NCI-H2081 treated with DMSO at 0.1 percent for 48 hours (cell line): ENCODE measurements at places on chromosomes 2 and 18.

DNA sequence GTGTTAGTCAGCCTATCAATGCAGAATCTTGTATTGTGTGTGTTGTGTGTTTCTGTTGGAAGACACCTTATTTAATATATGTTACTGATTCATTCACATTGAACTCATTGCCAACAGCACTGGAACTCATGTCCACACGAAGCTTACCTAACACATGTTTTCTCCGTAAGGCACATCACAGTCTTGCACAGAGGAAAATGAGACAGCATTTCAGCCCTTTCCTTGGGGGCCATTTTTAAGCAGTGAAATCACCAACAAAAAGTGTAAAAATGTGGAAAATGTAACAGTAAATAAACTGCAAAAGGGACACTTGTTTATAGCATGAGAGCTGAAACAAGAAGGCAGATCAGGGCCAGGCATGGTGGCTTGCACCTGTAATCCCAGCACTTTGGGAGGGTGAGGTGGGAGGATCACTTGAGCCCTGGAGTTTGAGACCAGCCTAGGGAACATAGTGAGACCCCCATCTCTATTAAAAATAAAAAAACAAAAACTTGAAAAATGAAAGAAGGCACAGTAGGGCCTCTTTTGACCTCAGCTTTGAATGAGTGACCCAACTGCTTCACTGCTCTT, 306.0 kb downstream of the MYCN start:
- no peak for DNase-seq

DNA sequence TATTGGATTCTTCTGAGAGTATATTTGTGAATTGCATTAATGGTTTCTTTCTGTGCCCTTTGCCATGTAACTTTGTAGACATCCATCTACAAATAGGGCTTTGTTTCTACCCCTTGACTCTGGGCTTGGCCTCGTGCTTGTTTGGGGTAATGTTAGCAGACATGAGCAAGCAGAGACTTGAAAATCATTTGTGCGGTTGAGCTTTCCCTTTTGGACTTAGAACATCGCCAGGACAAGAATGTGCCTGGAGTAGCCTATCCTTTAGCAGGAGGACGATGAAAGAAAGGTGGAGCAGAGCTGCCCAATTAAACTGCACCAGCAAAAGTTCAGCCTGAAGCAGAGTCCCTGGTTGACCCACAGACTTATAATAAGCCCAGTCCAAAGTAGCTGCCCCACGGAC, 785.9 kb downstream of the EPHA4 start:
- DNase-seq: no peak

GRCh38 chr2:232287316-232287715, 91.2 kb upstream of the ALPP start:
- DNase-seq: no peak

- DNase-seq: no peak
Observed at GRCh38 chr2:33577668-33578067, 21.4 kb downstream of the FAM98A start.

- no peak for DNase-seq
Observed at GRCh38 chr2:233501198-233502076, 65.1 kb downstream of the USP40 start.

DNA sequence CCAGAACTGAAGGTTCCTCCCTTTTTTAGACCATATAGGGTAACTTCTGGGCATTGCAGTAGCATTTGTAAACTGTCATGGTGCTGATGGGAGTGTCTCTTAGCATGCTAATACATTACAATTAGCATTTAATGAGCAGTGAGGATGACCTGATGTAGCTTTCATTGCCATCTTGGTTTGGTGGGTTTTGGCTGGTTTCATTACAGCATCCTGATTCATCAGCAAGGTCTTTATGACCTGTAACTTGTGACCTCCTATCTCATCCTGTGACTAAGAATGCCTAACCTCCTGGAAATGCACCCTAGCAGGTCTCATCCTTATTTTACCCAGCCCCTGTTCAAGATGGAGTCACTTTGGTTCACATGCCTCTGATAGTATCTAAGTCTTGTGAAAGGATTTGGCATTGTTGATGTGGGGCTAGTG, 159.0 kb downstream of the TMX3 start:
- DNase-seq: no peak

DNA sequence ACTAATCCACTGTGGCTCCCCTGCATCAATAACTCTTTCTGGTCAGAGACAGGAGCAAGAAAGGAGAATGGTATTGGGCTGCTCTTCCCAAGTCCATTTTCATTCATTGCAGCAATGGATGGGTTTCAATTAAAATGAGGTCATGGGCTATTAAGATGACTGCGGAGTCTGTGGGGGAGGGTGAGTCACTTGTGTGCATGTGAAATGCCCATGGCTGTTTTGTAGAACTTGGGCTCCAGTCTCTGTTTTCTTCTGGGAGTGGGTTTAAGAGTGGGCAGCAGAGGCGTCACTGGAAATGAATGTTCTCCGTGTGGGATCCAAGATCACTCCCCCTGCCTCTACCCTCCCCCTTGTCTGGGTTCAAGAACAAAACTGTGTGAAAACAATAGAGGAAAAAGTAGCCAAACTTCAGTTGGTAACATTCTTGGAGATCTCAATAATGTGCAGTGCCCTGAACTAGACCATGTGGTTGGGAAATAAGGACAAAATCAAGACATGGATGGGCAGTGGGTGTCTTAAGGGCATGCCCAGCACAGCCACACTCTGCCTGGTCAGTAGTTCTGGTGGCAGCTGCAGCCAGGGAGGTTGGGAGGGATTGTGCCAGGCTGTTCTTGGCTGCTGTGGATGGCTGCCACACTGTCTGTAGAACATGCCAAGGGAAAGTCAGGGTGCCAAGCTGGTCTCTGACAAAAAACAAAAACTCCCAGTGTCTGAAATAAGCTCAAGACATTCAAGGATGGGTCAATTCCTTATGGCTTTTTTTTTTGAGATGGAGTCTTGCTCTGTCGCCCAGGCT, 68.2 kb upstream of the CXCR4 start:
- no peak for DNase-seq

- no peak for DNase-seq
Observed at GRCh38 chr2:2188344-2188920, 142.6 kb downstream of the MYT1L start.

GRCh38 chr18:32439241-32439640, 31.4 kb downstream of the GAREM1 start:
- no peak for DNase-seq

GRCh38 chr2:227164763-227165291, 403 bp downstream of the COL4A3 start:
- DNase-seq: no peak

DNA sequence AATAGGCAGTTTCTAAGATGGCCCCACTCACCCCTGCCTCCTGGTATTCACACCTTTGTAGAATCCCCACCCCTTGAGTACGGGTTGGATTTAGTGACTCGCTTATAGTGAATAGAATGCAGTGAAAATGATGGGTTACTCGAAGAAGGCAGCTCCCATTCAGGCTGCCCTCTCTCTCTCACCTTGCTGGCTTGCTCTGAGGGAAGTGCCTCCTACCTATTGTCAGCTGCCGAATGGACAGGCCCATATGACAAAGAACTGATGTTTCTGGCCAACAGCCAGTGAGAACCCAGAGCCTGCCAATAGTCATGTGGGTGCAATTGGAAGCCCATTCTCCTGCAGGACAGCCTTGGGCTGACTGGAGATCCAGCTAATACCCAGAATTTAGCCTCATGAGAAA, 22.1 kb upstream of the RNF103 start:
- no peak for DNase-seq

DNA sequence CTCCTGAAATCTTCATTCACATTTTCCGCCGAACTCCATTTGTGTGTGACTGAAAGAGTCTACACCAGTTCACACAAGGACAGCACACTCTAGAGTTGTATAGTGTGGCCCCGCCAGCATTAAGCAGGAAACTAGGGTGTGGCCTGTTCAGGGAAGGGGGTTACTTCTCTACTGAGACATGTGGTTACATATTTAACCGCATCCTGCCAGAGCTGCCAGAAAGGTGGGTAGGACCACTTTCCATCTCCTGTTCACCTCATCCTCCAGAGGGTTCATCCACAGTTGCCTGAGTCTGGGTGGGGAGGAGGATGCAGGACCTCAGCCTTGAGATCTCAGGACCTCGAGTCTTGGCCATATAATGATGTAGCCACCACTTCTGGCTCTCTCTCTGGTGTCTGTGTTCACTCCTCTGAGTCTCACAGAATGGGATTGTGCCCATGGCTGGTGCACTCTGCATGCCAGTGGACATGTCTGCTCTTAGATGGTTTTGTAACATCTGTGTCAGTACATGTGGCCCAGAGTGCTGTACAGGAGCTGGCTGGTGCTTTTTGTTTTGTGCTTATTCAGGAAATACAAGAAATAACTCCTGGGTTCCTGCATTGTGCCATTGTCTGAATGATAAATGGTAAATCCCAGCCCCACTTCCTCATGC, 7.7 kb upstream of the SP140L start:
- no peak for DNase-seq

DNA sequence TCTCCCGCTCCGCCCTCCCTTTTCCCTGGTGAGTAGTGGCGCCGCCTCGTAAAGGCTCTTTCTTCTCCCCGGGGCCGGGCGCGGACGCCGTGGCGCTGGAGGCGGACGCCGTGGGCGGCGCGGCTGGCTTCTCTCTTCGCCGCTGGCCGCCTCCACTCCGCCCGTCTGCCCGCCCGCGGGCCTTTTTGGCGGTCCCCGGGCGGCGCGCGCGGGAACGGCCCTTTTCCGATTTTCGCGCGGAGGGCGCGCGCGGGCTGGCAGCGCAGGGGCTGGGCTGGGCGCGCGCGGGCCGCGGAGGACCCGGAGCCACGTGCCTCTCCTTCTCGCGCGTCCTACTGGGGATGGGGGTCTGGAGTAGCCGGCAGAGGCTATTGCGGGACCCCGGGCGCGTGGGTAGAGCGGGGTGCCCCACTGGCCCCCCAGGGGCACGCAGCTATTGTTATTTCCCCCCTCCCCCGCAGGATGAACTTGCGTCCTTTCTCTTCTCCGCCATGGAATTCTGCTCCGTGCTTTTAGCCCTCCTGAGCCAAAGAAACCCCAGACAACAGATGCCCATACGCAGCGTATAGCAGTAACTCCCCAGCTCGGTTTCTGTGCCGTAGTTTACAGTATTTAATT, 472 bp downstream of the SLC20A1 start:
- no peak for DNase-seq

DNA sequence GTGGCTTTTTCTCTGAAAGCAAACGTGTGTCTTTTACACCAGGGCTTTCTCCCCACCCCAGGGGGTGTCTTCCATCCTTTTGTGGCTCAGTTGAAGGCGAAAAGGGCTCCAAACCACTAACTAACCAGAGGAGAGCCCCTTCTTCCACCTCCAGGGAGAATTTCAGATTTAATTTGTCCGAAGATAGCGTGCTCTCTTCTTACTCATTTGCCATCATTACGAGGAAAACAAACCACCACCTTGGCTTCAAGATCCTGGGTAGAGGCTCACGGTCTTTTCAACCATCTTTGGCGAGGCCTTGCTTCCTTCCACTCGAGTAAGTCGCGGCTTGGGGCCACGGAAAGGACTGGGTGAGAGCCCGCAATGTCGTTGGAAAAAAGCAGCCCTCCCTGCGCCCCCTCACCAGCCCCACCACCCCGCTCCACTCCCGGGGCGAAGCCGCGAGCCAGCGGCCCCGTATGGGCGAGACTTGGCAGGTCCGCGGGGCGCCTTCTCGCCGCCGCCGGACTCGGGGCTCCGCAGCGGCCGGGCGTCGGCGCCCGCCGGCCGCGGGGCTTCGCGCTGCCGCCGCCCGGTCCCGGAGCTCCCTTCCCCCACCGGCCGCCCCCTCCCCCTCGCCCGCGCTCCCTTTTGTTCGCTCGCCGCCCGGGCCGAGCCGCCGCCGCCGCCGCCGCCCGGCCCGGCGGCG, 1.7 kb upstream of the ZNF532 start:
- no peak for DNase-seq

DNA sequence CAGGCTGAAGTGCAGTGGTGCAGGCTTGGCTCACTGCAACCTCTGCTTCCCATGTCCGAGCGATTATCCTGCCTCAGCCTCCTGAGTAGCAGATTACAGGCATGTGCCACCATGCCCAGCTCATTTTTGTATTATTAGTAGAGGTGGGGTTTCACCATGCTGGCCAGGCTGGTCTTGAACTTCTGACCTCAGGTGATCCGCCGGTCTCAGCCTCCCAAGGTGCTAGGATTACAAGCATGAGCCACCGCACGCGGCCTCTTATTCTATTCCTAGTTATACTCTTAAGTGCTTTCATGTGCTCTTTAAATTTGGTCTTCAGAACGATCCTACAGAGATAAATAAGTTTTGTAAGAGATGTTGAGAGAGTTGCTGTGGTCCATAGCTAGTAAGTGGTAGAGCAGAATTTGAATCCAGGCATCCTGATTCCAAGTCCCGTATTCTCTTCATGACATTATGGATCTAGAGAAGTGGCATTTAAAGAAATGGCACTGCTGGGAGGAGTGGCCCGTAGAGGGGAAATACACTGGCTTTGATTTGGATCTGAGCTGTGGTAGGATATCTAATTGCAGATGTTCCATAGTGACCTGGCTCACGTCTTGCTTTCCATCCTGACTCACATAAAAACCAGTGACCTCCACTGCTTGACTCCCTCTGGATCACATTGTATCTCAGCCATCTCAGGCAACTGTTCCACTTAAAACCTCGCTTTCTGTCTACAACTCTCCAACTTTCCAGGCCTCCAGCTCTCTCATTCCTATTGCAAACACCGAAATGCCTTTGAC, 22.8 kb upstream of the ME2 start:
- DNase-seq: no peak

- DNase-seq: no peak
Observed at GRCh38 chr2:202583709-202584219, 51.0 kb upstream of the FAM117B start.

GRCh38 chr2:146986161-146986560, 858.7 kb upstream of the ACVR2A start:
- DNase-seq: no peak

DNA sequence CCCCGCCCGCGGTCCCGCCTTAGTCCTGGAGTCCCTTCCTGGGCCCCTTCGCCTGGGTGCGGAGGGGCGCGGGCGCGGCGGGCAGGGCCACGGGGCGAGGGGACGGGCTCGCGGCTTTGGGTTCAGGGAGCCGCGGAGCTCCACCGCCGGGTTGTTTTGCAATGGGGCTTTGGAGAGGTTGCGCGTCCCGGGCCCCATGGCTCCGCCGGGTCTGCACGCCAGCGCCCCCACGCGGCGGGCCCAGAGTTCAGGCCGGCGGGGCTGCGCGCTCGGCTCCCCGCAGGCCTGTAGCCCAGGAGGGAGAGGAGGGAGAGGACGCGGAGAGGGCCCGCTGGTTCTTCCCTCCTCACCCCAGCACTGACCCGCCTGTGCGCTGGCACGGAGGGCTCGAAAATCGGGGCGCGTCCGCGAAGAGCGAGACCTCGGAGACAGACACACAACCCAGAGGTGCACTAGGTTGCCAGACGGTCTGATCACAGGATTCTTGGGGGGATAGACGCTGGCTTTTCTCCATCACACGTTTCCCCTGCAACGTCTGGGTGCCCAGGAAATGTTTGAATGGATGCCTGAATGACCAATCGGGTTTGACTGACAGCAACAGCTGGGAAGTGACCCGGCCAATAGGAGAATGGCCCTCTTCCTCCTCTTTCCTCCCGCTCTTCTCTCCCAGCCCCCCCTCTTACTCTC, 4.9 kb upstream of the SIX2 start:
- DNase-seq: no peak
